ENCODE measurements at places on chromosomes 6 and 20.

- DNase-seq, result no peak
- H3K36me3 ChIP-seq, result peaks cover 14% of the 10 kb centered on the region
- H3K27me3 ChIP-seq, result no peaks in the 10 kb centered on the region
- H3K4me3 ChIP-seq, result no peak overlapping the region
These were observed 33.0 kb downstream of the PYGB start for GRCh38 chr20:25280574-25281535.

DNA sequence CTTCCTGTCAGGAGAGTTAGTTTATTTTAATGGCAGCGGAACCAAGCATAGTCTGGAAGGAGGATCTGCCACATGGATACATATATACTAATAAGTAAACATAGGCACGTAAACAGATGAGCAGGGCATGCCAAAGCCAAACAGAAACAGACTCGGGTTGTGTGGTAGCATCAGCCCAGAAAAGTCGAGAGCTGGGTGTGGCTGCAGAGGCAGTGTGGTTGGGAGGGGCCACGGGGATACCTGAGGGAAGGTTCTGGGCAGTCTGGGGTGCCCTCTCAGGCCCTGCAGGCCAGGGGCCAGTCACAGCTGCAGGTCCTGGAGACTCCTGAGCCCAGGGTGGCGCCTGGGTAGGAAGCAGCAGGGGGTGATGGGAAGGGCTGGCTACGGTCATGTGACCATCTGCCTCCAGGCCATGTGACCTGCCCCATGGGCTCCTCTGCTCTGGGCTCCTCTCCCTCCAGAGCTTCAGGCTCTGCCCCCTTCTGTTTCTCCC lies 42.8 kb upstream of the MRPS10 start:
- DNase-seq, result no peak
- H3K27me3 ChIP-seq, result no peaks in the 10 kb centered on the region
- peaks cover 32% of the 10 kb centered on the region for H3K36me3 ChIP-seq
- H3K27ac ChIP-seq, result no peak overlapping the region

DNA sequence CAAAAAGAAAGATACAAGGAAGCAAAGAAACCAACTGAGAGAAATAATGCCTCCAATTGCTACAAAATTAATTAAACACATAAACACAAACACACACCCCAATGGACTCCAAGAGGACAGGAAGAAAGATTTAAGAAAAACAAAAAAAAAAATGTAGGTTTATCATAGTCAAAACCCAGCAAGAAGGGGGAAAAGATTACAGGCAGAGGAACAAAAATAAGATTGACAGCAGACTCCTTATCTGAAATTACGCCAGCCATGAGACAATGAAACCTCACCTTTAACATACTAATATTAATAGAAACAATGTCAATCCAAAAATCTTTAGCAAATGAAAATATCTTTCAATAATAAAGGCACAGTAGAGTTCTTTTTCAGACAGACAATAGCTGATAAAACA lies 155.8 kb downstream of the RNGTT start:
- H3K4me3 ChIP-seq, result no peak overlapping the region
- no peak overlapping the region for H3K27ac ChIP-seq
- H3K4me1 ChIP-seq, result peaks cover 14% of the 10 kb centered on the region
- no peaks in the 10 kb centered on the region for H3K27me3 ChIP-seq
- peaks cover 34% of the 10 kb centered on the region for H3K36me3 ChIP-seq

GRCh38 chr6:158332237-158332636 lies 20.0 kb downstream of the TULP4 start:
- H3K27me3 ChIP-seq, result no peaks in the 10 kb centered on the region
- H3K4me1 ChIP-seq, result peaks cover 11% of the 10 kb centered on the region
- H3K4me3 ChIP-seq, result no peak overlapping the region
- H3K27ac ChIP-seq, result no peak overlapping the region

- H3K36me3 ChIP-seq, result peaks cover 40% of the 10 kb centered on the region
- no peak for DNase-seq
- no peak overlapping the region for H3K4me3 ChIP-seq
- peaks cover 37% of the 10 kb centered on the region for H3K4me1 ChIP-seq
These were observed 21.3 kb downstream of the STK35 start for GRCh38 chr20:2122936-2123335.

GRCh38 chr20:58537831-58538230 lies 22.6 kb upstream of the APCDD1L start:
- H3K27ac ChIP-seq, result no peak overlapping the region
- no peaks in the 10 kb centered on the region for H3K4me1 ChIP-seq
- no peak for DNase-seq
- H3K36me3 ChIP-seq, result peaks cover 2% of the 10 kb centered on the region
- no peak overlapping the region for H3K4me3 ChIP-seq
